Right renal cortex interstitium (tissue), 3 donors: ENCODE measurements at places on chromosomes 1 and 21.

DNA sequence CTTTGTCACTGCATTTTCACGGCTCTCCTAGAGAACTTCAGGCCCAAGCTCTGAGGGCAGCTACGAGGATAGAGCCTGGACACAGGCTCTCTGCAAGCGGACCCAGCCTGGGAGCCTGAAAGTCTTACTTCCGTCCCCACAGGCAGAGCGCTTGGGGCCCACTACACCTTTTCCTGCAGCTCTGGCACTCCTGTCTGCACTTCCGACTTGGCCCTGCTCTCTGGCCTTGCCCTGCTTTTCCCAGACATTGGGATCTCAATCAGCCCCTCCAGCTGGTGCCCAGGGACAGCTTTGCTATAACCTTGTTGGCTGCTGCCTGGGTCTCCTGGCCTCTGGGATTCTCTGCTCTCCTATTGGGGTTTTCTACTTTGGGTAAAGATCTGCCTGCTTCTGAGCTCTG, 27.6 kb downstream of the WNT4 start:
- no peak for DNase-seq

DNA sequence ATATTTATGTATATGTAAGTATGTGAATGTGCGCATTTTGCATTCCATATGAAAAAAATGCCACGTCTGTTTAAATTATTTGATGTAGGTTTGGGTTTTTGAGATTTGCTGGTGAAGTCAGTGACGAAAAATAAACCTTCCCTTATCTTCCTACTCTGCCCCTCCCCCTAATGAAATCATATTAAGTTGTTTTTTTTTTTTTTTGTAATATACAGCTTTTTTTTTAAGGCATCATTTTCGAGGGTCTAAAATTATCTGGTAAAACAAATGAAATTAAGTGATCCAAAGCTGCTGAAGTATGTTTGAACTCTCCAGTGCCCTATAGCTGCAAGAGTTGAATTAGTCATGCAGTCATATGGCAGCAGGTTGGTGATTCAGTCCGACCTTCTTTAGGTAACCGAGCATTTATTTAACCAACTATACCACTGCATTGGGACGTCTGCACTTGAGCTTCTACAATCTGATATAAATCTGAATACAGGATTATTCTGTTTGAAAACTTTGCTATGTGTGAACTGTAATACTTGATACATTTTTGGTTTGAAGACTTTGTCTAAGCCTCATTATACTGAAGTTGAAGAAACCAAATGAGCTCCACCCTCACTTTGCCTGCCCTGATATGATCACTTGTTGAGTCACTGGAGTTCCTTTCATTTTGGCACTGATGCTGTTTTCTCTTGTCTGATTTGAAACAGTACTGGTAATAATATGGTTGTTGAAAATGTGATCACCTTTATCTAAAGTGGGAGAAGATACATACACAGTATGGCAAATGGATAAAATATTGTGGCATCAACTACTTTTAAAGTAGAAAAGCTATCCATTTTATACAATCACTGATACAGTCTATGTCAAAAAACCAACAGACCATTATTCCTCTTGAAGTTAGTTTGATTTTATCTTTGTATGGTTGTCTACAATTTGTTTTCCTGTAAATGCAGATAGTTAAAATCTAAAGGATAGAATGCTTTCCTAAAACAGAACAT, 11.7 kb downstream of the PDIK1L start:
- no peak for DNase-seq

- no peak for DNase-seq
Measured at GRCh38 chr1:32755810-32756159, 53.2 kb upstream of the SYNC start.

- DNase-seq: no peak
Measured at GRCh38 chr1:42529724-42530181, 66.7 kb downstream of the CCDC30 start.

GRCh38 chr1:167665469-167665868, 35.4 kb downstream of the RCSD1 start:
- no peak for DNase-seq
